ENCODE measurements at places on chromosomes 2 and 18. TPM values are rescaled to one million over a fixed set of nuclear protein-coding genes. Genes with fewer than 3 reads are reported as not detected.

PCARE gene
- not detected for total RNA-seq

HYCC2 gene
- total RNA-seq: 10.7 TPM

DNA sequence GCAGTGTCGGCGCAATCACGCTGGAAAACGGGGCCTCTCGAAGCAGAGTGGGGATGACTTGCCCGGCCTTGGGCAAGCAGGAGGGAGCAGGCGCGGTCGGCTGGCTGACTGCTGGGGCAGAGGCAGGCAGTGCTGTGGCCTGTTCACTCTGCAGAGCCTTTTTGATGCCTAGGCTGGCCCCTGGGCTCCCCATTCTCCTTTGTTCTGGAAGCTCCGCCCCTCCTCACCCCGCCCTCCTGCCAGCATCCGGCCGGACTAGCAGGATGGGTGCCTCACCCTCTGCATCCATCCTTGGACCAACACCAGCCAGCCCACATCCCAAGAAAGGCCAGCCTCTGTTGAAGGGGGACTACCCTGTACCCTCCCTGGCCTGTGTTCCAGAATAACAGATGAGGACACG, at the start of gene ASPRV1:
Gene ASPRV1, minus strand, starts transcription at position 136 of the 400 bp plus-strand sequence. CDS start 195 bp downstream, outside the sequence.
- H3K4me3 ChIP-seq: no peak within 1 kb of the TSS
- no peak within 1 kb of the TSS for H3K27ac ChIP-seq
- DNase-seq: no peak
- H3K27me3 ChIP-seq: no peaks in the 10 kb centered on the region
- H3K4me1 ChIP-seq: peaks cover 11% of the 10 kb centered on the region

DNA sequence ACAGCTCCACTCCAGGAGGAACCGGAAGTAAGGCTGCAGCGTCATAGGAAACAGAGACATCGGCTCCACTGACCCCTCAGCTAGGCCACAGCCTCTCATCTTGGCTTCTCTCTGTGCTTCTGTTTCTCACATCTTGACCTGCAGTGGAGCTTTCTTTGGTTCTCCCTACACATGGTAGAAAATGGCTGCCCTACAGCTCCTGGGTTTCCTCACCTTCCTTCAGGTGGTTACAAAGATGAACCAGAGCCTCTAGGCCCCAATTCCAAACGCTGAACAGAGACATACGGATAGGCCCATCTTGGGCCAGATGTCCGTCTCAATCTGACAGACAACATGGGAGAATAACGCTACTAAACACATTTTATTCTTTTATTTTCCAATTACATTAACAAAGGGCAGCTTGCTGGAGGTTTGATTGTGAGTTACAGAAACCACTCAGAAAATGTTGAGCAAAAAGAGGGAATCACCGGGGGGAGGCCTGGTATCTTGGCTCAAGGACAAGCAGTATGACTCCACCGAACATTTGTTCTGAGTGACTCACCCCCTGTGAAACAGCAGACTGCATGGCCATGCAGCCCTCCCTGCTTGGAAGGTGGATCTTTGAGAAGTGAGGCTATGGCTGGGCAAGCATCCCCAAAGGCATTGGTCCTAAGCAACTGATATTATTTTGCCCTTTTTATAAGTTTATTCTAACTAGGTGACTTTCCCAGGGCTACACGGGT, 303.5 kb downstream of the CDCA7 start:
- H3K4me3 ChIP-seq: no peak overlapping the region
- peaks cover 5% of the 10 kb centered on the region for H3K4me1 ChIP-seq
- H3K27me3 ChIP-seq: no peaks in the 10 kb centered on the region

- 0 out of 2 replicates have a peak, but pooled peaks cover 6% of the 10 kb centered on the region for H3K36me3 ChIP-seq
- no peak overlapping the region for H3K4me3 ChIP-seq
- no peak overlapping the region for H3K27ac ChIP-seq
Observed at GRCh38 chr2:38180754-38181153, 104.8 kb upstream of the CYP1B1 start.

DNA sequence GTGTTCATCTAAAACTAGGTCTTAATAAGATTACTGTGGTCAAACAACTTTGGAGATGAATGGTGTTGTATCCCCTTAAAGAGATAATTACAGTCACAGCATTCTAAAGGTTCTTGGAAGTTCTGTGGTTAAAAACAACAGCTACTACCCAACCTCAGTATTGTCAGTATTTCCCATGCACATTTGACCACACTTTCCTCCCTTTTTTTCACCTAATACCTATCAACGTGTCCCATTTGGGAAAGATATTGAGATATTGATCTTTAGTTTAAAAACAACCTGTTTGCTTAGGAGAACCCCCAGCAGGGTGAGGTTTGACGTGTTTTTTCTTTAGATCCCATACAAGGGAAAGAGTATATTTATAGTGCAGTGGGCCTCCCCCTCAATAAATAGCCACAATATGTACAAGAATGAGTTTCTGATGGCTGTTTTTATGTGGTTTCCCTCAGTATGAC, 65.6 kb downstream of the WDR7 start:
- H3K4me3 ChIP-seq: no peak overlapping the region
- no peak for DNase-seq
- H3K4me1 ChIP-seq: no peaks in the 10 kb centered on the region
- no peak overlapping the region for H3K27ac ChIP-seq
- no peaks in the 10 kb centered on the region for H3K36me3 ChIP-seq
- no peaks in the 10 kb centered on the region for H3K27me3 ChIP-seq

DNA sequence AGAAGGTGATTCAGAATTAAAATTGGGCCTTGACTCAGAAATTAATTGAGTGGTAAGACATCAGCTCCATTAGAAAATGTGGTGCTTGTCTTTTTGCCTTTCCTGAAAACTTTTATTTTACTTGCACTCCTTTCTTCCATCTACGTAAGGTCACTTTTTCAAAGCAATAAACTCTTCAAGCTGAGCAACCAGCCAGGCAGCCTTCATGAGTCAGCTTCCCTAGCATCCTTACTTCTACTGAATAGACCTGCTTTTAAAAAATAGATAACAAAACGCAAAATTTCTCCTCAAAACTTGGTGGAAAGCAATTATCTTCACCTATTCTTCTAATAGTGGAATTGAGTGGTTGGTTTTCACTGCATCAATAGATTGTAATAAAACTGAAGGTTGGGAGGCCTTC, 504.2 kb downstream of the ARHGAP15 start:
- no peaks in the 10 kb centered on the region for H3K36me3 ChIP-seq
- no peak for DNase-seq
- H3K27me3 ChIP-seq: no peaks in the 10 kb centered on the region
- H3K4me1 ChIP-seq: no peaks in the 10 kb centered on the region
- H3K27ac ChIP-seq: no peak overlapping the region

DNA sequence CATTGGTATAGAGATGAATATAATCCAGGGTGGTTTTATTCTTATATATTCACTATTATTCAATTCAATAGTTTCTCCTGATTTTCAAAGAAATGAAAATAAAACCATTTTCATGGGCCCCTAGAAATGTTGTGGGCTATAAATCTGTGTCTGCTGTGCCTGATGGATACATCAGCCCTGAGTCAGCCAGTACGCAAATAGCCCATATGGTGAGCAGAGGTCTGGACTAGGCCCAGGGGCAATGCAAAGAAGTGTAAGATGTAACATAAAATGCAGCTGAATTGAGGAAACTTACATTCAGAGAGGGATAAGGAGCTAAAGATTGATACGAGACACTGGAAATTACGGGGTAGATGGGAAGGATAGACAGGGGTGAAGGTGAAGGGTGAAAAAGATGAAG, 122.5 kb downstream of the MAIP1 start:
- H3K27ac ChIP-seq: peak overlapping the region; percentile 67
- H3K4me3 ChIP-seq: no peak overlapping the region
- no peaks in the 10 kb centered on the region for H3K36me3 ChIP-seq
- DNase-seq: no peak
- peaks cover 25% of the 10 kb centered on the region for H3K4me1 ChIP-seq
- H3K27me3 ChIP-seq: no peaks in the 10 kb centered on the region

DNA sequence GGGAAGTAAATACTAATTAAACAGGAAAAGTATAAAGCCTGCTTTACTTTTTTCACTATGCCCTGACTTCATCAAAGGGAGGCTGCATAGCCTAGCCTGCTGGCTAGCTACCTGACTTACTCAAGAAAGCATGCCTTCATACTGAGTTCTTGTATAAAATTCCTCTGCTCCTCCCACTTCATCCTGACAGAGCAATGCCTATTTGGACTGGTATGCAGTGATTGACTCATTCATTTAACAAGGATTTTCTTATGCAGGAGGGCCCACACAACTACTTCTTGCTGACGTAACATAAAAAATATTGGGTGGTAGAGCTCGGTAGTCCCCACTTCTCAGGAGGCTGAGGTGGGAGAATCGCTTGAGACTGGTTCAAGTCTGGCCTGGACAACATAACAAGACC, 70.5 kb downstream of the PRPF40A start:
- peak; percentile 6 for DNase-seq
- no peak overlapping the region for H3K27ac ChIP-seq
- H3K4me1 ChIP-seq: 0 out of 2 replicates have a peak, but pooled peaks cover 7% of the 10 kb centered on the region
- no peak overlapping the region for H3K4me3 ChIP-seq
- no peaks in the 10 kb centered on the region for H3K27me3 ChIP-seq

GRCh38 chr2:190344276-190344827, 963 bp downstream of the INPP1 start:
- no peak overlapping the region for H3K27ac ChIP-seq
- H3K4me3 ChIP-seq: peak overlapping the region; percentile 75
- no peak for DNase-seq
- peaks cover 12% of the 10 kb centered on the region for H3K4me1 ChIP-seq
